Lower leg skin (tissue), 4 donors: ENCODE measurements at places on chromosomes 4 and X. TPM values are rescaled to one million over a fixed set of nuclear protein-coding genes. Genes with fewer than 3 reads are reported as not detected.

The SGCB gene
- 5.6 TPM for total RNA-seq

DNA sequence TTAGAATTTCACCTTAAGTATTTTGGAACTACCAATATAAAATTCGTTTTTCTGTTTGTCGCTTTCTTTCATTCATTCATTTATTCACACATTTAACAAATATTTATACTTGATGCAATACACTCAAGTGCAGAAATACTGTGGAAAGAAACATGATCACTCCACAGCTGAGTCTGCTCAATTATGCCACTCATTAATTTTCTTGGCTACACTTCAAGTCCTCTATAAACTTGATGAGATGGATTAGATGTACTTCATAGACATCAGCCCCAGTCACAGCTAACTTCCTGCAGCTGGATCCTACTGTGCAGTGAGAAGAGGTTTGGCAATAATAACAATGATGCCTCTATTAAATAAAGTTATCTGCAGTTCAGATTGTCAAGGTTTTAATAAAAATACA, 208.1 kb downstream of the PDGFC start:
- DNase-seq = no peak

- DNase-seq = peak; percentile 14
These were observed 175.3 kb upstream of the FGF13 start for GRCh38 chrX:138886769-138887168.

The PROM1 gene
- 1.9 TPM for total RNA-seq

DNA sequence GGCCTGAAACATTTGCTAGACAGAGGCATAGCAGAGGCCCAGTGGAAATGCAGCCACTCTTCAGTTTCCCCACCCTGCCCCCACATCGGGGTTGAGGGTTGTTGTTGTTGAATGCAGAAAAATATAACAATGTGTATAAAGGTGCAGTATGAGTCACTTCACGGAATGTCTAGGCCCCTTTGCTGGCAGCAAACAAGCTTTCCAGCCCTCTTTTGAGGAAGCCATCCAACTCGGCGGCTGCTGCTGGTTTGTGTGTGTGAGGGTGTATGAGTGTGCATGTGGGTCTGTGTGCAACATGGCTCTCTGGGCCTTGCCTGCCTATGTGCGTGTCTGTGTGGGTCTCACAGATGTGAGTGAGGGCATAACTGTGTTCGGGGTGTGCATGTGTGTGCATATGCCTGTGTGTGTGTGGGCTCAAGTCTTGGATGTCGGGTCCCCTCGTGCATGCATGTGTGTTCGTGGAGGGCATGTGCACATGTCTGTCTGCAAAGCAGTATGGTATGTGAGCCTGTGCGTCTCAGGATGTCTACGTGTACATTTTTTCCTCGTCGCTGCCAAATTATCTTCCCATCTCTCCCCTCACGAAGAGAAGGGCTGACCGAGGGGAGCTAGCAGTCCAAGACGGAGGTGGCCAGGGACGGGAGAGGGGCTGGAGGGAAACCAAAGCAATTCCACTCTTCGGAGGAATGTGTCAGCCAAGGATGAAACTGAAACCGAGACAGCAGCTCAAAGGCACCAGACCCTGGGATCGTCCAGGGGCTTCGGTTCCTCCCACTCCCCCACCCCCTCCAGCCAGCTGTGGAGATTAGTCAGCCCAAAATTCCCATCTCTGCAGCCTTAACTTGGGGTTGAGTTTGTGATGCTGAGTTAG, 8.4 kb upstream of the ELF4 start:
- DNase-seq = no peak

GRCh38 chrX:21838937-21839333, 482 bp upstream of the MBTPS2 start:
- no peak for DNase-seq

DNA sequence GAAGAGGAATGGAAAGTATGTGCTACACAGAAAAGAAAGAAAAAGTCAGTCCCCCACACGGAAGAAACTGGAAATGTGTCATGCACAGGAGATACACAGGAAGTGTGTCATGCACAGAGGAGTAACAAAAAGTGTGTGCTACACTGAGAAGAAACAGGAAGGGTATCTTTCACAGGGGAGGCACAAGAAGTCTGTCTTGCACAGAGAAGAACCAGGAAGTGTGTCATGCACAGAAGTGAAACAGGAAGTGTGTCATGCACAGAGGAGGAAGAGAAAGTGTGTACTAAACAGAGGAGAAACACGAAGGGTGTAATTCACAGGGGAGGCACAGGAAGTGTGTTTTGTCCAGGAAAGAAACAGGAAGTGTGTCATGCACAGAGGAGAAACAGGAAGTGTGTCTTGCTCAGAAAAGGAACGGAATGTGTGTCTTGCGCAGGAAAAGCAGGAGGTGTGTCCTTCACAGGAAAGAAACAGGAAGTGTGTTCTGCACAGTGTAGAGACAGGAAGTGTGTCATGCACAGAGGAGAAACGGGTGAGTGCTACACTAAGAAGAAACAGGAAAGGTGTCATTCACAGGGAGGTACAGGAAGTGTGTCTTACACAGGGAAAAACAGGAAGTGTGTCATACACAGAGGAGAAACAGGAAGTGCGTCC, 527.2 kb upstream of the PRKX start:
- DNase-seq = no peak

The TXLNG gene
- 8.2 TPM for total RNA-seq

The CENPVL2 gene
- total RNA-seq = not detected

The ITIH6 gene
- total RNA-seq = not detected

- DNase-seq = peak; percentile 86
These were observed 440.9 kb downstream of the INPP4B start for GRCh38 chr4:142405021-142405694.

DNA sequence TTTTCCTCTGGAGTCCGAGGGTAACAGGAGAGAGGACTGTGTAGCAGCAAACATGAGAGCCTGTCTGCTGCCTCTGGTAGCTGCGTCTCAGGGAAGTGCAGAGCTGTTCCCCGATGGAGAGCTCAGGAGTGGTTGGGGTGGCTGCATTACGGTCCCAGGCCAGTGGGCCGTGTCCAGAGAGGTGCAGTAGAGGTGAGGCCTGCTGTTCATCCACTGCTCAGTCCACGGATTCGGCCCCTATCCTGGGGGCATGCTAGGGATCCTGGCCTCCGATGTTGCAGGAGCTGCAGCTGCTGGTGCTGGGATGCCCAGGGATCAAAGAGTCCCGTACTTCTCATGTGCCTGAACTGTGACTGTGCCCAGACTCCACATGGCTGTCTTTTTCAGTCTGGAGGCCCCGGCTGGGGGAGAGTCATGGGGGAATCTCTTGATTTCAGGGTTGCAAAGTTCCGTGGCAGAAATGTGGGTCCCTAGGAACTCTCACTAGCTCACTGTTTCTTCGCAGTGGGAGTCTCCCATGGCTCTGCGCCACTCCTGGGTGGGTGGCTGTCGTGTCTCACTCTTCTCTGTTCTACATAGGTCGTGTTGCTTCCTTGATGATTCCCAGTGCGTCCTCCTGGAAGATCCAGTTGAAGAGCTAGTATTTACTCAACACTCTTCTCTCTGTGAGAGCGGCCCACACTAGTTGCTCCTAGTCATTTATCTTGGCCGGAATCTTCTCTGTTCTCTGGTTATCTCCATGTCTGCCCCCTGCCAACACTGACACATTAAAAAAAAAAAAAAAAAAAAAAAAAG, 109.5 kb upstream of the CENPE start:
- DNase-seq = no peak

DNA sequence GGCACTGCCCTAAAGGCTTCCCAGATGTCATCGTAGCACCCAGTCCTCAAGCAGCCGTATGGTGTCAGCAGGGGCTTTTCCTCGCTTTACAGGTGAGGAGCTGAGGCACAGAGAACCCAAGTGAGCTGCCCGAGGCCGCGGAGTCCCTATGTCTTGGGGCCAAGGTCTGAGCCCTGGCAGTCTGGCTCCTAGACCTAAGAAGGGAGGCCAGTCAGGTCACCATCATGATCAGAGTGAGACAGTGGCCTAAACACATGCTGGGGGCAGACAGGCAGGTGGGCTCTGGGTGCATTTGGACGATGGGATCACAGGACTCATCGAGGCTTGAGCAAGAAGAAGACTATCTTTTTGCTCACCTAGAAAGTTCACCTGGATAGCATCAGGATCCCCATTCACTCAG, 94.9 kb downstream of the WFS1 start:
- DNase-seq = no peak

DNA sequence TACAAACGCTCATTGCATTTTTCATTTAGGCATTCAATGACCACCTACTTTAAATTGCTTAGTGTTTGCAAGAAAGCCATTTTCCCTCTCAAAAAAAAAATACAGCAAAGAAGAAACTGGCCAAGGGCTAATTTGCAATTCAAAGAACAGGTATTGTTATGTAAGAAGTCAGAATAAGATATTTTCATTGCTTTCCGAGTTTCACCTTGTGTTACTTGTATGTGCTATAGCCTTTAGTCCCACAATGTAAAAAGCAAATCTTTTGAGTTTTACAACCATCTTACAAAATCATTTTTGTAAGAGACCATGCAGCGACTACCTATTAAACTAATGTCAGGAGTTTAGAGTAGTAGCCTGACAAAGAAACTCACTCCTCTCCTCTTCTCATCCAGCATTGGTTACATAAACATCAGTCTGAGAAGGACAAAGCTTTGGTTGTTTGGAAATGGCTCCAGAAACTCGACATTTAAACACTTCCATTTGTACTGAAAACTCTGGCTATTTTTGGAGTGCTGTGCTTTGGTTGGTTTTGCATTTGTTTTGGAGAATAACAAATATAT, 15.3 kb downstream of the TENM3 start:
- no peak for DNase-seq

The SPANXN3 gene
- total RNA-seq = not detected
